ENCODE measurements at places on chromosomes 7 and 10.

- DNase-seq: no peak
Observed at GRCh38 chr10:129772468-129773358, 191.4 kb downstream of the EBF3 start.

- no peak for DNase-seq
Observed at GRCh38 chr7:30927040-30927439, 15.4 kb downstream of the AQP1 start.

DNA sequence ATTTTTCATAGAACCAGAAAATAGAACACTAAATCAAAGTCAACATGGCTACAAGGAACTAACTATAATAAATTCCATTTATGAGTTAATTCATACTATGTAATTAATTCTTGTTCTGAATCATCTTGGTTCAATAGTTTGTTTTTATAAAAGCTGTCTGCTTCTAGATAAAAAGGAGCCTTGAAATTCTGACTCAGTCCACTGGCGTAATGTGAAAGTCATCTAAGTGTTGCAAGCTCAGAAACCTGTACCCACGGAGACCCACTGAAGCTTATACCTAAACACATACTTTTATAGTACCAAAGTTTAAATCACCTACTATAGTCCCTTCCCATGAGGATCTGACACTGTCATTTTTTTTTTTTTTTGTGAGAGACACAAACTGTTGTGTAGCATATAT, 489.4 kb downstream of the SEMA3D start:
- DNase-seq: no peak

- DNase-seq: no peak
Observed at GRCh38 chr10:113627836-113628235, 36.0 kb downstream of the NRAP start.

- no peak for DNase-seq
Observed at GRCh38 chr10:101561068-101561915, 26.8 kb downstream of the POLL start.

- DNase-seq: no peak
Observed at GRCh38 chr7:2621948-2622640, 9.7 kb upstream of the TTYH3 start.

DNA sequence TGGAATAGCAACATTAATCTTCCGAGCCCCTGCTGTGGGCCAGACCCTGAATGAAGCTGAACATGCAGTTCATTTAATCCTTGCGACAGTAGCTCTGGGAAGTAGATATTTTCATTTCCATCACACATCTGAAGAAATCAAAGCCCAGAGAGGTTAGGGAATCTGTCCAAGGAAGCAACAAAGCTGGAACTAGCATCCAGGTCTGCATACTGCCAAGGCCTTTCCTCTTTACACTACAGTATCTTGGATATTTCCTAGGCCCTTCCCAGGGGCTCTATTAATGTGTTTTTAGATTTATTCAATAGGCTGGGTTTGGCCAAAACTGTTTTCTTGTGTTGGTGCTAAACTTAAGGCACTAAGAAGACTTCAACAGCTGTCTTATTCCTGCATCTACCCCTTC, 48.1 kb downstream of the FAM13C start:
- no peak for DNase-seq

GRCh38 chr10:23512355-23513058, 73.6 kb downstream of the OTUD1 start:
- no peak for DNase-seq

DNA sequence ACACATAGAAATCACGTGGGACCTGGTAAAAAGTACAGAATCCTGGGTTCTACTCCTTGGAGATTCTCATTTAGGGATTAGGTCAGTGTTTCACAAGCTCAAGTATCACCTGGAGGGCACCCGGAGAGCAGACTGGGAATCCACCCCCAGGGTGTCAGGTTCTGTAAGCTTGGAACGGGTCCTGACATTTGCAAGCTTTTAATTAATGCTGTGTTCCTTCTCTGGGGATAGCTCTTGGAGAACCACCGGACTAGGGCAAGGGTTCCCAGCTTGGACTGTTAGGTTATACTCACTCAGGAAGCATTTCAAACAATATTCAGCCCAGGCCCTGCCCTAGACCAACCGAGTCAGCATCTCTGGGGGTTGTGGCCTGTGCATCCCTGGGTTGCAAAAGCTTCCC, 23.0 kb downstream of the TCF7L2 start:
- no peak for DNase-seq

- DNase-seq: no peak
Observed at GRCh38 chr10:5614155-5614721, 52.2 kb downstream of the ASB13 start.

DNA sequence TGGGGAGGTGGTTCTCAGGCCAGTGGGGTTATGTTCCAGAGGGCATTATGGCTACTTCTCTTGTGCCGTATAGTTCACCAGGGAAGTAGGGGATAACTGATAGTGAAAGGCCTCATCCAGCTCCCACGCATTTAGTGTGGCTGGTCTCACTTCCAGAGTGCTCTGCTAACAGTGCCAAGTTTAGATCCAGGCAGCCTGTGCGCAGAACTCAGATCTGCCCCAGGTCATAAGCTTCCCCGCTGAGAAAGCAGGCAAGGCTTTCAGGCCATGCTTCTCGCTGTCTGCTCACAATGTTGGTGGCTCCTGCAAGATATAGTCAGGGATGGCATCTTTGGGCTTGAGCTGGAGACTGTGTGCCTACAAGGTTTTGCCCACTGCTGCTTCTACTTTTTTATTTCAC, 11.3 kb downstream of the AGK start:
- DNase-seq: peak; percentile 27

DNA sequence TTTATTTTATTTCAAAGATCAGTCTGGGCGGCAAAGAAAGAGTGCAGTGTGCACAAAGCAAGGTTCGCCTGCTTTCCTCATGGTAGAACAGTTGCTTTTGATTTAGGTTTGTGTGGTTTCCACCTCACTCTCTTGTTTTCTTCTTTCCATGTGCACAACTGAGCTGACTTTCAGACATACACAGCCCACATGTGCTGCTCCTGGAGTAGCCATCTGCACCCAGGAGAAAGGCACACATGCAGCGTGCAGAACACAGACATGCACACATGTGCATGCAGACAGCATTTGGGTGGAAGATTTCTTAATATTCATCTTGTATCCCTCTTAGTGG, 302.1 kb downstream of the FZD1 start:
- no peak for DNase-seq

DNA sequence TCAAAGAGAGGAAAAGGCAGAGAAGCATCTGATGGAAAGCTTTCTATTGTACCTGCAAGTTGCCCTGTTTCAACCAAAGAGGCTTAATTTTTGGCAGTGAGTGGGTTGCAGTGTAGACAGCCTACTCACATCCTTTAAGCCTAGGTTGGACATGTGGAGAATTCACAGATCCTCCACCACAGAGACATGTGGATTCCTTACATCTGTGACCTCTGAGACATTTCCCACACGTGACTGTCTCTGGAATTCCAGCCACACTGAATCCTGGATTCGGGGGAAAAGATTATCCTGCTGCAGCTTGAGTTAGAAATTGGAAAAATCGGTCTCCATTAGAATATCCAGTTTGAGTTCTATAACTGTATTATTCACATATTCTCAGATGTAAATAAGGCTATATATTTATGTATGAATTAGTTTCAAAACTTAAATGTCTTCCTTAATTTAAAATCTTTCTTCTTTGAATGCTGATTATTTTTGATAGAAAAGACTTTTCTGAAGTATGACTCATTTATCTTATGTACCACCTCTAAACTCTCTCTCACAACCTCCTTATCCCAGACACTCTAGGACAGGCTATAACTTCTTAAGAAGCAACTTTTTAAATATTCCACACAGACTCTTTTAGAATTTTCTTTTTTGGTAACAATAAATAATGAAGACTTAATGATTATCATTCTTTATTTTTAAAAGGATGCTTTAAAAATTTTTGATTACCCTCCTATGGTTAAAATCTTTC, 123.3 kb downstream of the TWIST1 start:
- no peak for DNase-seq

DNA sequence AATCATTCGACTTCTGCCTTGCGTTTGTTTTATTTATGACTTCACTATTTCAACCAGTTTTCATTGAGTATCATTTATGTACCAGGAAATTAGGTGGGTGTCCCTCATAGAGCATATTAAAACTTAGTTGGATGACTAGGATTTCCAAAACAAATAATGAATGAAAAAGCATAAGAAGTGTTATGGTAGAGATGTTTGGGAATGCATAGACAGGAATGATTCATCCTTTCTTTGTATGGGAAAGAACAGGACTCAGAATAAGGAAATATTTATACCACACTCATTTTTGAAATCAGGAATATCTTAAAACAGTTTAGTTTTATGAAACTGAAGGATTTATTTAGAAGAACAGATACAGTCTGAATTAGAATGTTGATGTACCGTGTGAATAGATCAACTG, 315.7 kb downstream of the EXOC4 start:
- DNase-seq: no peak

DNA sequence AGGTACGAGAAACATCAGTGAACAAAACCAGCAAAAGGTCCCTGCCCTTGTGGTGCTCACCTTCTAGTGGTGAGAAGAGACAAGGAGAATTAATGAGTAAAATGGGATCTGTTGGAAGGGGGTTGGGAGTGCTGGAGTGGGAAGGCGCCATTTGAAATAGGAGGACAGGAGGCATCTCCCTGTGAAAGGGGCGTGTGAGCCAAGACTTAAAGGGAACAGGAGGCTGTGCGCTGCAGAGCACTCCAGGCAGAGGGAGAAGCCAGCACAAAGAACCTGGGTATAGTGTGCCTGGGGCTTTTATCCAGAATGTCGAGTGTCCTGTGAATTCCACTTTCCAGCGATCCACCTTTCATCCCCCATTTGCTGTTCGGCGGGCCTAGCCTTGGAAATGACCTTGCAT, 497.9 kb upstream of the GALNT17 start:
- no peak for DNase-seq

DNA sequence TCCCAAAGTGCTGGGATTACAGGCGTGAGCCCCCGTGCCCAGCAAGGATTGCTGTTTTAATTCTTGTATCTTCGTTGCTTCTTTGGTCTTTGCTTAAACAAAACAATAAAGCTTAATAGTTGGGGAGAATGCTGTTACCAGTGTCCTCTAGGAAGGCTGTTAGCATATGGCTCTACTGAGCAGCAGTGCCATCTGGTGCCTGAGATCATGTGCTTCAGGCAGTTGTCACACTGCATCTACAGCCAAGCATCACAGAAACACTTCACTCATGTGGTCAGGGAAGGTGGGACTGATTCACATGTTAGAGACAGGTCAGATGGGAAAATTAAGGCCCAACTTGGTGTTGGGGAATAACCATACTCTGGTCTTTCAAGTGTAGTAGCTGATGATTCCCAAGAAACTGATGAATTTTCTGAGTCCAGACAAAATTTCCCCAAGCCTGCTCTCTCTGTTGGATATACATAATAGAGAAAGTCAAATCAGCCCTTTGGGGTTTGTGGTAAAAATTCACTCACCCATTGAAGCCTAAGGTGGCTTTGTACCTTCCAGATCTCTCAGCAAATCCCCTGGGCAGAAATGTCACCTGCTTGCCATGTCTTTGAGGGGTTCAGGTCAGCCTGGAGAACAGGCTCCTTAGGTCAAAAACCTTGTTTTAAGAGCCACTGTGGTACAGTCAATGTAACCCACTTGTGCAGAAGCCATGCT, 28.4 kb downstream of the UBE2D4 start:
- no peak for DNase-seq

DNA sequence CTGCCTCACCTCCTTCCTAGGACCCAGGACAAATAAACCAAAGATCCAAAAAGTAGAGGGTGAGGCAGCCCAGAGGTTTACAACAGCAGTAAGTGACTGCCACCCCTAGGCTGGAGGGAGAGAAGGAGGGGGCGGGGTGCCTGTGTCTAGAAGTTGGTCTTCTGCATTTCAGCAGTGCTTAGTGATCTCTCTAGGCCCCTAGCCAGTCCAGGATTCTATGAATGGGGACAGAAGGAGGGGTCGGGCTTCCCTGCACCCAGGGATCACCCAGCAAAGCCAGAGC, 62.8 kb upstream of the KDM7A start:
- DNase-seq: no peak

GRCh38 chr7:124489925-124490324, 275.7 kb downstream of the GPR37 start:
- no peak for DNase-seq

- DNase-seq: peak; percentile 42
Observed at GRCh38 chr10:24952707-24953645, 570 bp upstream of the PRTFDC1 start.

DNA sequence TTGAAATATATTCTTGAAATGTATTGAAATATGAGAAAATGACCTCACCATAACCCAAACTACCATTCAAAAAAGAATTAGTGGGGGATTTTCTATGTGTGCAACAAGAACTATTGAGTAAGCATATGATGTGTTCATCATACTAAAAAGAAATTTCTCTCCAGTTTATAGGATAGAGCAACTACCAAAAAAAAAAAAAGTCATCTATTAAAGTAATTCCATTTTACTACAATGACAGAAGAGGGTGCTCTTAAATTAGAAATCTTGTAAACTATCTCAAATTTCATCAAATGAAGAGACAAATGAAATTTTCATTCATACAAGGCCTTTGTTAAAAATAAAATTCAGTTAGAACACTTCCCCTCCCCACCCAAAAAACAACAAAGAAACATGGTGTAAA, 195.4 kb upstream of the PLXDC2 start:
- DNase-seq: no peak

DNA sequence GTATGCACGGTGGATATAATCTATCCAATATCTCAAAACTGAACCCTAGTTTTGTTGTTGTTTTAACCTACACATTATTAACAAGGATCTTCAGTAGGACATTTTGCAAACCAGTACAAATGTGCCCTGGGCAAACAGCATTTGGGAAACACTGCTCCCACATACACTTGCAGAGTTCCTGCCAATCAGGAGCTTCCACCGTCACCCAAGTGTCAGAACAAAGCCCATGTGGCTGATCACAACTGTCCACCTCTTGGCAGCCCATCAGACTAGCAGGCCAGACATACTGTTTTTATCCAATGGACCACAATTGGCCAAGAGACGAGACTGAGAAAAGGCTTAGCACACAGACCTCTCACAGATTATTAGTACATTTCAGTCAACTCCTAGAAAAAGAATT, 200.4 kb downstream of the FAM107B start:
- DNase-seq: no peak

DNA sequence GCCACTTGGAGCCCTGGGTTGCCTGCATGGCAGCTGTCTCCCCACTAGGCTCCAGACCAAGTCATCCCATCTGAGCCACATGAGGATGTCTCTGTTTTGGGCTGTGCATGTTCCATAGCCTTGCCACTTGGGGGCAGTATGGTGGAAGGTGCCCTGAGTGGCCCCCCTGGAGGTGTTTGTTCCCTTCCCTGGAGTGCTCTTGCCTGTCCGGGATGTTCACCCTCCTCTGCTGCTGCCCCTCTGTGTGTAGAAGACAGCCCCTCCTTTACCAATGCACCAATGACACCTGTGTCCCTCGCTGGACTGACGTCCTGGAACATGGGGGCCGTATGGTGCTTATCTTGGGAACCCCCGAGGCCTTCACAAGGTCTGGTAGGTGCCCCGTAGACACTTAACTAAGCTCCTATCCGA, 100.2 kb downstream of the ACTR3B start:
- no peak for DNase-seq

DNA sequence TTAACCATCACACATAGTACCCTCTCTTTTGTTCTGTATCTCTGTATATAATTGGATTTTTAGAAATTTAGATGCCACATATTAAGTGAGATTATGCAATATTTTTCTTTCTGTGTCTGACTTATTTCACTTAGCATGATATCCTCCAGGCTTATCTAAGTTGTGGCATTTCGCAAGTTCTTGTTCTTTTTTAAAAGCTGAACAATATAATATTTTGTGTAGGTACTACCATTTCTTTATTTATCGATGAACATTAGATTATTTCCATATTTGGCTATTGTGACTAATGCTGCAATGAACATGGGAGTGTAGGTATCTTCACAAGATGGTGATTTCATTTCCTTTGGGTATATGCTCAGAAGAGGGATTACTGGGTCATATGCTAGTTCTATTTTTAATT, 295.0 kb downstream of the SUGCT start:
- no peak for DNase-seq

Data from left ventricle myocardium inferior (tissue), 1 donor.